ENCODE measurements at places on chromosomes 5 and 9.

GRCh38 chr5:179858241-179858585 is 404 bp downstream of the MRNIP start:
- DNase-seq: peak; percentile 54

DNA sequence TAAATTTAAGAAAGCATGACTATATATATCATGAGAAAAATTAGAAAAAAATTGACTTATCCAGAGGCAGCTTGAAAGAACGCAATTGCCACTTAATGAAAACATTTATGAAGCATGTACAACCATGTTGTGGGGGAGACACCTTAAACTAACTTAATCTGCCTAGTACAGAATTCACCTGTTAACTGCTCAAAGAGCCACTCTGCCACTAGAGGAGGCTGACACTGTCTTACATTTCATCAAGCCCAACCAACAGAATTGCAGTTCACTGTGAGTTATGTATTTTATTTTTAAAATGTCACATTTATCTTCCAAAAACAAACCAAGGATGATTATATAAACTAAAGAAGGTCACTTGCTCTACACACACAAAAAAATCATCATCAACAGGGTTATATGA is 252.9 kb downstream of the MLLT3 start:
- DNase-seq: no peak

GRCh38 chr5:126015235-126016181 is 407.7 kb upstream of the GRAMD2B start:
- no peak for DNase-seq

DNA sequence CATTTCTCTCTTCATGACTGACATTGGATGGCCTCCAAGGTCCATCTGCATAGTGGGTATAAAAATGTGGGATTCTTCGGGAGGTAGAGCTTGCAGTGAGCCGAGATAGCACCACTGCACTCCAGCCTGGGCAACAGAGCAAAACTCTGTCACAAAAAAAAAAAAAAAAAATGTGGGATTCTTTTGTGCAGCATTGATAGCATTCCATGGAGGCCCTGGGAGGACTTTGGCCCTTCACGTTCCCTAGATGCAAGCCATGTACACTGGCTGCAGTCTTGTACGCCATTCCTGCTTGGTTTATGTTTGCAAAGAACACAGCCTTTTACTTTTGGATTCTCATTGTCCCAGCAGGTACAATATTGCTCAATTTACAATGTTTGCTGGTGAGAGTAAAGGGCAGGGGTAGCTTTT is 157.8 kb downstream of the SLCO4C1 start:
- no peak for DNase-seq

DNA sequence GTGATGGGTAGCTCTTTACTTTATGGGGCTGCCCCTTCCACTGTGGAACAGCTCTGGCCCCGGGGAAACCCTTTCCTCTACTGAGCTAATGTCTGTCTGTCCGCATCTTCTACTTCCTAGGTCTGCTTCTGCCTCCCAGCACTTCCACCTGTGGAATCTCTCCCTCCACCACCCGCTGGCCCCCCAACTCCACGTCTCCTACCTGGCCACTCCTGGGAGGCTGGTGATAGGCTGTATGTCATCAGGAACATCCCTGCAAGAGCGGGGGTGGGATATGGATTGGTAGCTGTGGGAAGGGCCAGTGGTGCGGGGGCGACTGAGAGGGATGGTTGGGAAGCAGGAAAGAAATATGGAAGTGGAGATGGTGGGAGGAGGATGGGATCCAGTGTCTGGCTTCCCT is 9.2 kb downstream of the ALAD start:
- no peak for DNase-seq

- no peak for DNase-seq
These were observed 25.3 kb downstream of the GGTA1 start for GRCh38 chr9:121474231-121474947.

GRCh38 chr5:50665091-50665490 is 1.3 kb upstream of the PARP8 start:
- no peak for DNase-seq

GRCh38 chr9:8037745-8038144 is 238.2 kb upstream of the DMAC1 start:
- no peak for DNase-seq

DNA sequence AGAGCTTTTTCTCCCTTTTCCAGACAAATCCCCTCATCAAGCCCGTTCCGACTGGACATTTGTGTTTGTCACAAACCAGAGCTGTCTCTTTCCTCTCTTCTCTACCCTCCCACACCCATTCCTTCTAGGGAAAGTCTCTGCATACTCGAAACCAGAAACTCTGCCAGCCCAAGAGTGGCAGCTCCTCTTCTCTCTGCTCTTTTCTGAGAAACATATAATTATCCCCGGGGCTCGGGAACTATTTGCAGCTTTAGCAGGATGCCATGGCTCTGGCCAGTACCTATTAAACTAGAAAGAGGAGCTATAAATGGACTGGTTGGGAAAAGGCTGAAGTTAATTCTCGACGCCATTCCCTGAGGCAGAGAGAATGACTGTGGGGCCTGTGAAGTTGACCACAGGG is 82.6 kb downstream of the SH3PXD2B start:
- DNase-seq: no peak

DNA sequence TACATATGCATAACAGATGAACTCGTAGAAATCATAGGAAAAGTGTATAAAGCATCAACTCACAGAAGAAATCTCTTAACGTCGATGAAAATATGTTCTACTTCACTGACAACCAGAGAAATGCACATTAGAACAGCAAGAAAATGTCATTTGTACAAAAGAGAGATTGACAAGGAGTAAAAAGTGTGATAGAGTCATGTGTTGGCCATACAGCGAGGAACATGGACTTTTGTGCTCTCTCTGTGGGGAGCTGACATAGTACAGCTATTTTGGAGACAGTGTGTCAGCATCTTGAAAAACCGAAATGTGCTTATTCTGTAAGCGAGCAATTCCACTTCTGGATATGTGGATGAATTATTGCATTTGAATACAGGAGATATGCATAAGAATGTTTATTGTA is 477.9 kb downstream of the ICE1 start:
- DNase-seq: no peak

GRCh38 chr5:1390861-1391600 is 46.1 kb upstream of the CLPTM1L start:
- no peak for DNase-seq

DNA sequence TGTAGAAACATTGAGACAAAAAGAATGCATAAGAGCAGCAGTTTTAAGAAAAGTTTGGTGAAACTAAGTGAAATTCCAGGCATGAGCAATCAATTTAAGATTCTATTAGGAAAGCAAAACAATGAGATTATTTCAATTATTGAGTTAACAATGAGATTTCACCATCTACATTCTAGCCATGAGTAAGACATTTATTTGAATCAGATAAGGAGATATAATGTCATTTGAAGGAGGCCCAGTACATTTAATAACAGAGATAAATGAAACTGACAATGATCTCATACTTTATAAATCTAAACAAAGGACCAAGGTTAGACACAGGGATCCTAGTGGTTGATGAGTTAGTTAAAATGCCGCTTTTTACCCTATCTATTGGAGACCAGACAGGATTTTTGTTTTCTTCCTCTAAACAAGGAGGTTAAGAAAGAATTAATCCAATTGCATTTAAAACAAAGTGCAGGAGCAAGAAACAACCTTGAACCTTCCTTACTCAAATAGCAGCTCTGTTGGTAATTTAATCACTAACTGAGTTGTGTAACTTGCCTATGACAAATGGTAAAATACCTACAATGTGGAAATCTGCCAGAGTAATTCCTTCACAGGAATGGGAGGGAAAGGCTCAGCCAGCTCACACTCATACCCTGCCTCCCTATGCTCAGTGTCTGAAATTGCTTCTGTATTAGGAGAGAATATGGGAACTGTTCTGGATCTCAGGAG is 103.5 kb upstream of the NR3C1 start:
- DNase-seq: no peak

DNA sequence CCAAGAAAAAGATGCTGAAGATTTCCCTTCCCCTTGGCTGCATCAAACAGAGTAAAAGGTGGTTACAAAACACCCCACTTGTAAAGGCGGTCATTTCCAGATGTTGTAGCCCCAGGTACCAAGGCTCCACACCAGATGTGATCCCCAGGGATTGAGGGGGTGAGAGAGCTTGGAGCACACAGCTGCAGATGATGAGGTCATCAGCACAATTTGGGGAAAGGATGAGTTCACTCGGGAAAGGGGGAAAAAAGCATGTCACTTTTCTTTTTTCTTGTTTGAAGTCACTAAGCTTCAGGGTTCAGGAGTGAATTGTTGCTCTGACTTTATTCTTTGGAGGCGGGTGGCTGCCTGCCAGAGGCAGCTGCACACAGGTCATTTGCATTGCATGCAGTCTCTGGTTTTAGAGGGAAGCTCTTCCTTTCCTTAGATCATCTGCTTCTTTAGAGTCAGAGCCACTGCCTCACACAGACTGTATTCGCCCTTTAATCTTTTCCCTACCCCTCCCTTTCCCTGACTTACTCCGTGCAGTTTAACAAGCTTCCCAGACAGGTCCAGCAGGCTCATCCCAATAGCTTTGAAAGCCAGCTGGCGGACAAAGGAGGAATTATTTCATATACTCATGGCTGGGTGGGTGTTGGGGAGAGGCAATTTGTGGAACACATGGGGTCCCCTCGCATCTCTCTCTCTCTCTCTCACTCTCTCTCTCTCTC is 409.3 kb upstream of the SLC24A2 start:
- no peak for DNase-seq

GRCh38 chr9:120513825-120514396 is 66.1 kb downstream of the CDK5RAP2 start:
- DNase-seq: no peak

DNA sequence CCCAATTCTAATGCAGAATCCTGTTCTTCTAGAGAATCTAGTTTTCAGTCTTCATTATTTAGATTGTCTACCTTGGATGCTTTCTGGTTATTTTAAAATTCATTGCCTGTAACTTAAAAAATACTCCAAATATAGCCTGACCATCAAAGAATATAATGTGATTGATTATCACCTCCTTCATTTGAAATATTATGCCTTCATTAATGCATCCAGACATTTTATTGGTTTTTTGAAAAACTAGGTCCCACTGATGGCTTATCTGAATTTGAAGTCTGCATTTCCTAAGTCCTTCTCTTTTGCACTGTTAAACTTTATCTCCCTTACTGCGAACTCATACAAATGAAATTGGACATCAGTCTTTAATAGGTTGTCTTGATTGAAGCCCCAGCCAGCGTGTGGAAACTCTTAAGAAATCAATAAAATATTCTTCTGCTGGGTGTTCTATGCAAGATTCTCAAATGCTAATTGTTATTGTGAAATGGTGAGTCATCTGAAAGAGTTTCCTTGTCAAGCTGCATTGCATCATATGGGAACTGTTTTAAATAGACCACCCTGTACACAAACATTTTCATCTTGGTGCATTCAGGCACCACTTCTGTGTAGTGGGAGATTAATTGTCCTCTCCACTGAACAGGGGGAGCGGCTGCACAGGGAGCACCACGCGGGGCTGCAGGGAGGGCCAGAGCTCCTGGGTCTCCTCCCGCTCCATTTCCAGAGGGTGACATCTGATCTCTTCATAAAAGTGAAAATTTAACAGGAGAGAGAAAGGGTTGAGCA is 92.3 kb upstream of the FANCC start:
- no peak for DNase-seq

DNA sequence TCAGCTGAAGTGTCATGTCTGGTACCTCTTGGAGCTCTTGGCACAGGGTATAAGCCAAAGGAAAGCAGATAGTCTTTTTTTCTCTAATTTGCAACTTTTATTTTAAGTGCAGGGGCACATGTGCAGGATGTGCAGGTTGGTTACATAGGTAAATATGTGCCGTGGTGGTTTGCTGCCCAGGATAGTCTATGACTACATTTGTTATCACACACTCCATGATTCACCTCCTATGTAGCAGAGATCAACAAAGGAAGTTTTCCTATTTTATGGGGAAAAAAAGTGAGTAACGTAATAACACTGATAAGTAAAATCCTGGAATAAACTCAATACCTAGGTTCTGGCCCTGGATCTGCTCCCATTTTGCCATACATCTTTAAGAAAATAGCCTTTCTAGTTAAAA is 234.6 kb downstream of the CAAP1 start:
- DNase-seq: no peak

DNA sequence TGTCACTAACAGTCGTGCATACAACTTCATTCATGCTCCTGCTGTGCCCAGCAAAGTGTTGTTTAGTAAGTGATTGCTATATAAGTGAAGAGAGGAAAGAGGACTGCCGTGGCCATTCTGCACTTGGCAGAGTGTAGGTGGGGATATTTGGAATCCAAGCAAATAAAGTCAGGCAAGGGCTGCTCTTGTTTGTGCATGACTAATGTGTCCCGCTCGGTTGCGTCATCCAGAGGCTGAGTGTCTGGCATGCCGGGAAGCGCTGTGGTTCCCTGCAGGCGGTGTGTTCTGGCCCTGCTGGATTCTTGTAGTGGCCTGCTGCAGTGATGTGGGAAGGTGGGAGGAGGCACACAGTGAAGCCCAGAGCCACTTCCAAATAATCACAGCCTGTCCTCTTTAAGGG is 136.9 kb upstream of the ANKH start:
- no peak for DNase-seq

GRCh38 chr9:101671567-101671966 is 66.9 kb downstream of the GRIN3A start:
- DNase-seq: no peak

DNA sequence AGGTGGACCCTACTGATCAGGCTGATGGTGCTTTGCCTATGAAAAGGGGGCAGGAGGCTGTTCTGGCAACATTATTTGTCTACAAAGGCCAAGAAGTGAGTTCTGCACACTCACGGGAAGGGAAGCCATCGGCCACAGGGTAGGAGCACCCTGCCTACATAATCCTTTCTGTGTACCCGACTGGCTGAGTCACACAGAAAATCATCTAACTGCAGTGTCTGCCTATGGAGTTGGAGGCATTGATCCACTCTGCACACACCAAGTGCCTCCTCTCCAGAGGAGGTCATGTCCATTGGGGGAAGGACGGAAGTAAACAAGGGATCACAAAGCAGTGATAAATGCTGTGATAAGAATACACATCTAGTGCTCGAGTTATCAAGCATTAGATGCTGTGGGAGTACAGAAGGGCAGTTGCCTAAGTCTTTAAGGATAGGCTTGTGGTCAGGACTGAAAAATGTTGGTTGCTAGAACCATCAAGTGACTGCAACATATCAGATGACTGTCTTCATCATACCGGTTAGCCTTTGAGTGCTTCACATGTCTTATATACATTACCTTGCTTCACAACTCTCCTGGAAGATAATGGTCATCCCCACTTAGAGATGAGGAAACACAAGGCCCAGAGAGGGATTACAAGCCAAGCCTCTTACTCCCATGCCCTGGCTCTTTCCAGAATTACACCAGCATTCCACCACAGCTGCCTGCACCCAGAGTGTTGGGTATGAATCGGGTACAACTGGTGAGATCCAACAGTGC is 1.3 kb upstream of the SLC2A8 start:
- DNase-seq: no peak
